LHCN-M2 (cell line): ENCODE measurements at places on chromosomes 1 and 21. TPM values are rescaled to one million over a fixed set of nuclear protein-coding genes. Genes with fewer than 3 reads are reported as not detected.

- no peak for DNase-seq
Observed at GRCh38 chr1:212696721-212697331, 2.8 kb downstream of the BATF3 start.

Gene WNT3A
- total RNA-seq, result not detected in 2 replicates

Gene SLC30A2
- not detected in 2 replicates for total RNA-seq

Gene DENND4B
- total RNA-seq, result 15.4 and 16.1 TPM in 2 replicates

DNA sequence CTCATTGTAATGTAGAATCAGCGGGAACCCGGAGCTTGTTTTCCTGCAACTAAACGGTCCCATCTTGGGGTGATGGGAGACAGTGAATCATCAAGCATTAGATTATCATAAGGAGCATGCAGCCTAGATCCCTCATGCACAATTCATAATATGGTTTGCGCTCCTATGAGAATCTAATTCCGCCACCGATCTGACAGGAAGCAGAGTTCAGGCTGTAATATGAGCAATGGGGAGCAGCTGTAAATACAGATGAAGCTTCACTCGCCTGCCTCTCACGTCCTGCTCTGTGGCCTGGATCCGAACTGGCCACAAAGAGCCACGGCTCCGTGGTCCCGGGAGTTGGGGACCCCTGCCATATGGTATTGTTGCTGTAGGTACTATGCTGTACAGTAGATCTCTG, 1.6 kb downstream of the IFI44 start:
- DNase-seq, result peak; percentile 96

Gene CD1E
- not detected in 2 replicates for total RNA-seq

DNA sequence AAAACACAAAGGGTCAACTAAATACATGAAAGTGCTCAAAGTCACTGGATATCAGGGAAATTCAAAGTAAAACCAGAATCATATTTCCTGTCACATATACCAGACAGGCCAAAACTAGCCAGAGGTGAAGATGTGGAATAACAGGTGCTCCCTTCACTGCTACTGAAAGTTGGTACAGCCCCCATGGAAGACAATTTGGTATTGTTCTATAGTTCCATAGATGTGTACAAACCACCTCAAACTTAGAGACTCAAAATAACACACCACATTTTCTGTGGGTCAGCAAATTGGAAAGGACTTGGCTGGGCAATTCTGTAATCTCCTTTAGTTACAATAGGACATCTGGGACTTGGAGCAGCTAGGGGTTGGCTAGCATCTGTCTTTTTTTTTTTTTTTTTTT, 24.5 kb upstream of the SOAT1 start:
- peak; percentile 19 for DNase-seq

Gene SVBP
- 15.3 and 19.7 TPM in 2 replicates for total RNA-seq

- DNase-seq, result peak; percentile 66
Observed at GRCh38 chr1:54583871-54584270, 35.8 kb downstream of the ACOT11 start.

Gene HSD3B2
- total RNA-seq, result not detected in 2 replicates

Gene LIN9
- 12.3 and 12.7 TPM in 2 replicates for total RNA-seq

Gene OR2T3
- not detected in 2 replicates for total RNA-seq

Gene MEX3A
- 4.9 and 5.8 TPM in 2 replicates for total RNA-seq

Gene SLAMF6
- not detected in 2 replicates for total RNA-seq

Gene KIAA0319L
- 39.8 and 48.9 TPM in 2 replicates for total RNA-seq

Gene MECR
- 32.4 and 33.3 TPM in 2 replicates for total RNA-seq

GRCh38 chr1:17881761-17882160, 126.6 kb downstream of the ACTL8 start:
- no peak for DNase-seq

Gene TRIM63
- total RNA-seq, result not detected in 2 replicates
